D721Med (cell line): ENCODE measurements at places on chromosomes 6 and 20.

GRCh38 chr6:72824833-72825232, 203.0 kb downstream of the KCNQ5 start:
- DNase-seq, result no peak

GRCh38 chr20:5657876-5658200, 92.4 kb upstream of the SHLD1 start:
- DNase-seq, result no peak

GRCh38 chr20:64160526-64161355, 3.5 kb upstream of the MYT1 start:
- peak; percentile 66 for DNase-seq

DNA sequence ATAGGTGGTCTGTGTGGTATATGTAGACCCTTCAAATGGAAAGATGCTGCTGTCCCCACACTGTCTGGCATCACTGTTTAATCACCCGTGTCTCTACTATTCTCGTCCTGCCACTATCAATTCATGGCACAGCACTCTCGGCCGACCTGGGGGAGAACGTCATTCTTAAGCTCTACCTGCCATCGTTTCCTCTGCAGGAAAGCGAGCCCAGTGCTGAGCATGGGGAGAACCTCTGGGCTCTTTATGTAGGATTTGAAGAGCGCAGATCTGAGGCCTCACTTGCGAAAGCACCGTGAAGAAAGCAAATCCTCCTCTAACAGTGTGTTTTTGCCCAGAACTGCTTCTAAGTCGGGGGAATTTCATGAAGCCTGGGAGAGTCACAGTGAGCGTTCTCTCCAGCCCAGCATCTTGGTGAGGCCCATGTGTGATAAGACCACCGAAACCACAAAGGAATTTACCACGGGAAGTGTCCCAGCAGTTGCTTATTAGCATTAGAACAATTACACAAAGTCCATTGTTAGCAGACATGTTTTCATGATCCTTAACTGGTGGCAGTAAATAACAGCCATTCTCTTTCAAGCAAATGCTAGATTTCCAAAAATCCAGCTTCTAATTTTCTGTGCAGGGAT, 124.3 kb downstream of the SCML4 start:
- DNase-seq, result no peak

DNA sequence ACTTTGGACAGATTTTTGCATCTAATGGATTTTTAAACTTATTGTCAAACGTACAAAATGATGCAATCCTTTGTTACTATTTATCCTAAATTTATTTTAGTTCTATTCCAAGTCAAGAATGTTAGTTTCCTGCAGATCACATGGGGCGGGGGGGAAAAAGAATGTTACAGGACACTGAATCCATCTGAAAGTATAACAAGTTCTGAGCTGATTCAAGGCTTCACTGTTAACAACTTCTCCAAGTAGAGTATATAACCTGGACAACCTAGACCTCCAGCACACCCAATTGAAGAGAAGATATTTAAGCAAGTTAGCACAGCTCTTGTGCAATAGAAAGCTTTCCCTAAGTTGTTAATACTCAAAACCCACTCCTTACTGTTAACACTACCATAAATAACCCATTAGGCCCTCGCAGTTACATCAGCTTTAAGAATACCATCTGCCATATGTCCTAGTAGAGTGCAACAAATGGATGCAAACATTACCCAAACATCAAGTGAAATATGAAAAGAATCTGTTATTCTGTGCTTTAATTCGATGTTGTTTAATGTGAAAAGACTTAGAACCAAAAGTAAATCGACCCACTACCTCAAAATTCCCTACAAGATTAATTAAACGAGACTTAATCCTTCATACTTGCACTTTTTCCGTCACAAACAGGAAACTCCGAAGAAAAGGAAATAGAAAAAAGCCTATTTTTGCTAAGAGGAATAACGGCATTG, 1.3 kb downstream of the SEC63 start:
- DNase-seq, result no peak

DNA sequence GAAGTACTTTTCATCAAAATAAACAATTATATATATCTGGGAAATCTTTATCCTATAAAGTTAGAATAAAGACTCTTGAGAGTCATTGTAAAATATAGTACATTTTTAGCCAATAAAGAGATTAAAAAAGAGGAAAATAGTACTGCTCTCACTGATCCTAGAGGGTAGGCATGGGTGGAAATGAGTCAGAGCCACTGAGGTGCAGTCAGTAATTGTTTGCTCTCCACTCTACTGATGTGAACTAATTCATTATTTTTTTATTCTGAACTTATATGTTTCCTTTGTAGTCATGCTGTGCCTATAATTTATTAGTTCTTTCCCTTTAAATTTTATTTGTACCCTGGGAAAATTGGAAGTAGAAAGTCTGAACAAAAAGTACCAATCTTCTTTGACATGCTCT, 1359.4 kb upstream of the GJE1 start:
- DNase-seq, result no peak

DNA sequence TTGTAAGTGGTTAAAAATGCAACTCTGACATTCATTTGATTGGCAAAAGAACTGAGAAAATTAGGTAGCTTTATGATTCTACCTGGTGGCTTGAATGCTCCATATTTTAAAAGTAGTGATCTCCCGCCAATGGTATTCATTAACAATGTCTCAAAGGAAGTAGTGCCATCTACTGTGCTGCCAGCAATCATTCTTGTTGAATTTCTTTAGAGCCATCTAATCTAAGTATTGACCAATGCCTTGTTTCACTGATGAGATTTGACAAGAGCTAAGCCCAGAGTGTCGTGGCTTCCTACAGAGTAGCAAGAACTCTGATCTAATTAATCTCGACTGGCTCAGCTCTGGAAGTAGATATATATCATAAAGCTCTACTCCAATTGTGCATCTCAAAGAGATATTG, 696.7 kb downstream of the C6orf118 start:
- DNase-seq, result no peak

DNA sequence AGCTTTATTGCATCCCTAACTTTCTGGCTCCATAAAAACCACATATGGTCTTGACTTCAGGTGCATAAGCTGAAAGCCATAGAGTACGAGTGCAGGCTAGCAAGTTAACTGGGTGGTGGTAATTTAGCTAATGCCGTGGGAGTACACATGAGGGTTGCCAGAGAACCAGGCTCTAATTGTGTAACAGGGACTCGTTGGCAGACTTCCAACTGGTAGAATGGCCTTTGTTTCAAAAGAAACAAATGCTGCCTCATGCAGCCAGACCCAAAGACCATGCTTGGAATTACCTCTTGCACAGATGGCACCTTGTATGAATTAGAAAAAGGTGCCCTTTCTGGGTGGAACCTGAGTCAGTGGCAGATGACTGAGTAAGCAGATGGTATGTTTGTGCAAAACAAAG, 73.2 kb downstream of the LY86 start:
- DNase-seq, result no peak

- no peak for DNase-seq
Measured at GRCh38 chr20:44851545-44851944, 34.0 kb upstream of the YWHAB start.

DNA sequence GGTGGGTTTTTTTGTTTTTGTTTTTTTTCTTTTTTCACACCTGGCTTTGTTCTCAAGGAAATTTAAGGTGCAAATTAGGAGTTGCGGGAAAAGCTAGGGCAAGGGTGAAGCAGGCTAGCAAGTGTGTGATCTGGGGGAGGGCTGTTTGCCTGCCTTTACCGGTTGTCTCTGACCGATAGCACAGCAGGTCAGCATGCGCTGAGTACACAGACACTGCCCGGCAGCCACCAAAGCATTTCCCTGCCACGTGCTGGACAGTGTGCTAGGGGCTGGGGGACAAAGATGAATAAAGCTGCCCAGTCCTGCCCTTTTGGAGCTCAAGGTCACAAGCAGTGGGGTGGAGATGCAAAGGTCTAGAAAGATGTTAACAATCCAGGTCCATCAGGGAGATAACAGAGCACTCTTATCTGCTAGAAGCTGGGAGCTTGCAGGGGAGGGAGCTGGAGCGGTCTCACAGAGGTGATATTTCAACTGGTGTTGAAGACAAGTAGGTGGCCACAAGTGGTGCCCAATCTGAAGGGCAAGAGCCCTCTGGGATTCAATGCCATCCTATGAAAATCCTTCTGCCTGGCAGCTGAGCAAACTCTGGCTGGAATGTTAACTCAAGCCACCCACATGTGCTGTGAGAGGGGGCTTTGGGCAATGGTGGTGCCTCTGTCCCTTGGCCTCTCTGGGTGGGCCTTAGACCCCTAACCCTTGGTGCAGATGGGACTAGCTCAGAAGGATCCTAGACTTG, 24.5 kb downstream of the TTBK1 start:
- no peak for DNase-seq

GRCh38 chr6:704046-704445, 11.1 kb upstream of the EXOC2 start:
- no peak for DNase-seq
